GM13976 (cell line): ENCODE measurements at places on chromosomes 11 and 22.
A peak's percentile ranks its signal among the peaks of the same experiment; 100 is the strongest.

DNA sequence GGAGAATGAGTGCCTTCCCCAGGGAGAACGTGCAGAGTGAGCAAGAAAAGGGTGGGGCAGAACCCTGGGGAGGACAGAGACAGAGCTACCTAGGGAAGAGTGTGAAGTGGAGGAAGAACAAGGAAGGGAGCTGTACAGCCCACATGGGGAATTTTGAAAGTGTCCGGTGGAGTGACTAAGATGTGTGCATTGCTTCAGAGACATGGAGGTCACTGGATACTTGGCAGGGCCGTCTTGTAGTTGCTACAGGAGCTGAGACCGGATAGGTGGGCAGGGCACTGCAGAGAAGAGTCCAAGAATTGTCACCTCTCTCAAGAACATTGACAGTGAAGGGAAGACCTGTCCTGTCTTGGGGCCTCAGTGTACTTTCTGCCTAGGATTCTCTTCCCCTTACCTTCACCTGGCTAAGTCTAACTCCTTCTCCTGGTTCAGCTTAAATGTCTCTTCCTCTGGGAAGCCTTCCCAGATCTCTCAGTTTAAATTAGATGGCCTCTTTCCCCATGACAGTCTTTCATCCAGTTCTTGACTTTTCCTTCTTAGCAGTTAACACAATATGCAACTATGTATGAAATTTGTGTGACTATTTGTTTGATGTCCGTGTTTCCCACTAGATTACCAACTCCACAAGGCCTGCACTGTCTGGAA lies 9.2 kb upstream of the P2RY6 start:
- no peak for DNase-seq

- DNase-seq: peak; percentile 36
These were observed 79.0 kb downstream of the AASDHPPT start for GRCh38 chr11:106156290-106156937.

GRCh38 chr11:94781837-94782236 lies 13.7 kb downstream of the AMOTL1 start:
- DNase-seq: no peak

DNA sequence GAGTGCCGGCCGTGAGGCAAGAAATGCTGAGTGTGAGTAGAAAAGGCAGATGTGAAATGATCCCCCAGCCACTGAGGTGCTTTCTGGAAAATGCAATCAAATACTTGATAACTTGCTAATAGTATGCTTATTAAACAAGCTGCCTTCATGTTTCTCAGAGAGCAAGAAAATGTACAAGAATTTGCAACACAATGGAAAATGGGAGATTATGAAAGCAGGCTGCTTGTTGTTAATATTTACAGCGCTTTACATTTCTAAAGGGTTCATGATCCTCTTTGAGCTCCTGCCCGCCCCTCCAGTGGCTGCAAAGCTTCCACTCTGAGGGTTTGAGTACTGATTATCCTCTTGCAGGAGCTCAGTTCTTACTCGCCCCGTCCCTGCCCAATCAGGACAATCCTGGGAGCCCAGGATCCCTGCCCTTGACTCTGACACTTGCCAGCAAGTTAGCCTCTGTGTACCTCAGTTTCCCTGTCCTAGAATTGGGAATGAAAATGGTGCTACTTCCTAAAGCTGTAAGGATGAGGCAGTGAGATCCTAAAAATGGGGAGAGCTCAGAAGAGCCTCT lies 645.1 kb downstream of the TBC1D22A start:
- DNase-seq: no peak

- DNase-seq: no peak
These were observed 113.1 kb downstream of the RBFOX2 start for GRCh38 chr22:35915477-35916013.

DNA sequence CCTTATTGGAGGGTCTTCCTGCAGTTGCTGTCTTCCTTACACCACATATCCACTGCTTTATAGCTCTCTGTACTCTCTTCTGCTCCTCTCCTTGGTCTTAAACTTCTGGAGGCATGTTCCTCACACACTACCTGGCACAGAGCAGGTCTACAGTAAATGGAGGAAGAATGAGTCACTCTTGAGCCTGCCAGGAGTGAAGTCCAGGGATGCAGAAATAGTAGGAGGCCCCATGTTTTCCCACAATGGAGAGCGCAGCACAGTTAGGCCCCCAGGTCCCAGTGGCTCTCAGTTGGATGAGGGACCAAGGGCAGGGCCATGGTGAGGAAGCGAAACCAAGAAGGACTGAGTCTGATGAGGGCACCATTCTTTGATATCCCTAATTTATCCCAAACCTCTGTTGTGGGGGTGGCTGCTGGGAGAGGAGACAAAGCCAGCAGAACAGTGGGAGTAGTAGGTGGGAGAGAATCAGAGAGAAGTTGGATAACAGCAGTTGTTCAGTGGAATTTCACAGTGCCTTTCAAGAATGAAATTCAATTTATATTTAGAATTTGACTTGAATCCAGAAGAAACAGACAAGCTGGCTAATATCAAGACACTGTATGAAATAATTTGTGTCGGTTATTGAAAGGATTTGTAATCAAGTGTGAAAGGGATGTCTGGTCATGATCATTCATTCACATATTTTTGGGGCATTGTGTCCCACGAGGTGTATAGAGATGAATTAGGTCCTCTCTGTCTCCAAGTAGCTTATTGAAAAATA lies 187.8 kb downstream of the HIPK3 start:
- no peak for DNase-seq

- no peak for DNase-seq
These were observed 56.8 kb downstream of the DHCR7 start for GRCh38 chr11:71391352-71391751.

GRCh38 chr11:92268546-92268945 lies 43.9 kb downstream of the FAT3 start:
- no peak for DNase-seq

- DNase-seq: no peak
These were observed 921 bp upstream of the BCL2L13 start for GRCh38 chr22:17637490-17638181.

DNA sequence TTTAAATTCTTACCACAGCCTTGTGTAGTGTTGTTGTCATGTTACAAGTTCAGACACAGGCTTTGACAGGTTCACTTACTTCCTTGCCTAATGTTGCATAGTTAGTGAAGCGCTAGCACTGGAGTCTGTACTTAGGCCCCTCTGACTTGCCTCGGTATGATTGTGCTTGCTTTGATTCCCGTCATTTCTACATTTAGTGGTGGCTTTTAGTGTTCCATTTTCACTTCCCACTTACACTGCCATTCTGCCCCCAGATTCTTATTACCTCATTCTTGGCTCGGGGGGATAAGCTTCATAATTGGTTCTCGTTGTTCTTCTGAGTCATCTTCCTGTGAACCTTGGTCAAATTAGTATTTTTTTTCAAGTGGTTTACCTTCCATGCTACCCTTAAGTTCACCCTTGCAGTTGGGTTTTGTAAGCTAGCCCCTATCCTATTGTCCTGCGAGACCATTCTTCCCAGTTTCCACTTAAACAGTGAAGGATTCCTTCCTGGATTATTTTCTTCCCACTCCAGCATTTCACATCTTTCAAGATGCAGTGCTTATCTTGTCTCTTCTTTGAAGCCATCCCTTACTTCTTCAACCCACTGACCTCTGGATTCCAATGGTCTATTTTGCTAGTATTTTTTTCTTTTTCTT lies 68.7 kb downstream of the DDX10 start:
- DNase-seq: peak; percentile 38

DNA sequence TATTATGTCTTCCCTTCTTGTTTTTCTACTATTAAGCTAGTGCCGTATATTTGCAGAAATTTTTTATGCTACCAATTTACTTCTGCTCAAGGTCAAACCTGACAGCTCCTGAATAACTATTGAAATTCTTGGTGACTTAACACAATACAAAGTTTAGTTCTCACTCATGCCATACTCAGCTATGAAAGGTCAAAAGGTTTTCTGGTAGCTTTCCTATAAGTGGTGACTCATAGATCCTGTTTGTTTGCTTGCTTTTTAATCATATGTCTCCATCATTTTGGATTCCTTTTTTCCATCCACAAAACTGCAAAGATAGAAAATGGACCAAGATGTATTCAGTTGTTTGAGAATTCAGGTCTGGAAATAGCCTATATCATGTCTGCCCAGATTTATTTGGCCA lies 855.8 kb upstream of the LRRC4C start:
- DNase-seq: no peak

- no peak for DNase-seq
These were observed 36.1 kb downstream of the LARGE1 start for GRCh38 chr22:33883961-33884808.

DNA sequence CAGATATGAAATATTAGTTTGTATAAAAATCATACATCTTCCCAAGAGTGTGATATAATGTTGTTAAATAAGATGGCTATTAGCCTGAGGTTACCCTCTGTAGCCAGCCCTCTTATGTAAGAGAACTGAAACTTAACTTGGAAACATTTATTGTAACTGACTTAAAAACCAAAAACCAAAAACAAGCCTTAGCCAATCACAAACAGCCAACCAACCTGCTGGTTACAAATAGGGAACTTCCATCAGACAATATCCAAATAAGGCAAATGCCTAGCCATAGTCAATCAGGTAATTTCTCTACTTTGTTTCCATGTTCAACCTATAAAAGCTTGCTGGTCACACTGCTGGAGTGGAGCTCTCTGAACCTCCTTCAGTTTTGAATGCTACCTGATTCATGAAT lies 14.1 kb downstream of the KBTBD3 start:
- peak; percentile 16 for DNase-seq

DNA sequence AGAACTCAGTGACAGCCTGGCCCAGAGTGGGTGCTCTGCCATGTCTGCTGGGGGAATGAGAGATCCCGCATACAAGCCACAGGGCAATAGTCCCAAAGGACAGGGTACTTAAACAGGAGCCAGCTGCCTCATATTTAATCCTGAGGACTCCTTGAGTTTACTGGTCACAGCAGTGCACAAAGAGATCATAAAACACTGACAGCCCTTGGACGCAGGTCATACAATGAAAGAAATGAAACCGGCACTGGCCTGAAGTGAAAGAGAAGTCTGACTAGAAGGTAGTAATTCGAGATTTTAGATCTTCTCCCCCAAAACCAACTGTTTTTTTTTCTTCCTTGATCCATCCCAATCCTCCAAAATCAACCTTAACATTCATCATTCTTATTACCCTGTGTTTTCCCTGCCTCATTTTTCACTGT lies 299.8 kb upstream of the SYN3 start:
- no peak for DNase-seq

- no peak for DNase-seq
These were observed 11.9 kb upstream of the MRPL11 start for GRCh38 chr11:66450560-66450959.

DNA sequence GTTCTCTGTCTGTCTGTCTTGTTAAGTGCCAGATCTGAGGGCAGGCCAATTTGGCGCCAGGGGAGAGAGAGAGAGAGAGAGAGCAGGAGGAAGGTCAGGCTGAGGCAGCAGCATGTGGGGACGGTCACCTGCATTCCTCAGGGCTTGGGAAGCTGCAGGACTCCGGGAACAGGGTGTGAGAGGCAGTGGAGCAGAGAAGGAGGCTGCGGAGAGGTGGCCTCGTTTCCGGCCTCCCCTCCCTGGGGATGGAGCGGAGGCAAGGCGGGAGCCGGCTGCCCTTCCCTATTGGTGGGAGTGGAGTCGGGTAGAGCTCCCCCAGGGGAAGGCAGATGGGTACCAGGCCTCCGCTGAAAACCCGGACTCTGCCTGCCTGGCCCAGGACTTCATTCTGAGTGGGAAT lies 9.7 kb downstream of the CLMP start:
- no peak for DNase-seq

GRCh38 chr22:20853236-20853660 lies 5.4 kb downstream of the PI4KA start:
- peak; percentile 2 for DNase-seq

DNA sequence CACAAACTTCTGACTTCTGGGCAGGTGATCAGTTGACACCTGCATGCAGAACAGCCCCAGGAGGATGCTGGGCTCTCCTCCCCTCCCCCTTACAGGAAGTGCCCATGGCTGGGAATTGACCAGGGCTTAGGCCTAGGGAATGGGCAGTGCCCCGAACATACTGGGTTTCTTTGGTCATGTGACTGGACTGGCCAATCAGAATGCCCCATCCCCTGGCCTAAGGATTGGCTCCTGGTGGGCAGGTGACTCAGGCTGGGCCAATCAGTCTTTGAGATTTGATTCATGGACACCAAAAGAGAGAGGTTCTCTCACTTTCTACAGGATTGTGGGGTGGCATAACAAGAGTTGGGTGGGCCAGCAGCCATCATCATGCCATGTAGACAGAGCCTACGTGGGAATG lies 37.1 kb downstream of the MCM5 start:
- no peak for DNase-seq

DNA sequence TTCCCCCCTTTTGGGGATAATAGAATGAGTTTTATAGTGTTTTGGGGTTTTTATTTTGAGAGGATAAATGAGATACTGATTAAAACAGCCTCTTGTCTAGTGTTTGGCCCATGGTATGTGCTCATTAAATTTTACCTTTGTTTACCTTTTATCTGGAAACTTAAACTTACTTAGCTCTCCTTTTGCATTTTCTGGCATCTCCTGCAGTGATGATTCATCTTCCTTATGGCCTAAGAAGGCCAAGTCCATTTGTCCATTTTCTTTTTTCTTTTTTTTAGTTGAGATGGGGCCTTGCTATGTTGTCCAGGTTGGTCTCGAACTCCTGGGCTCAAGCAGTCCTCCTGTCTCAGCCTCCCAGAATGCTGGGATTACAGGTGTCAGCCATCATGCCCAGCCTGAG lies 156.3 kb downstream of the COMMD9 start:
- no peak for DNase-seq

GRCh38 chr22:37172266-37173245 lies 15.5 kb downstream of the C1QTNF6 start:
- no peak for DNase-seq

DNA sequence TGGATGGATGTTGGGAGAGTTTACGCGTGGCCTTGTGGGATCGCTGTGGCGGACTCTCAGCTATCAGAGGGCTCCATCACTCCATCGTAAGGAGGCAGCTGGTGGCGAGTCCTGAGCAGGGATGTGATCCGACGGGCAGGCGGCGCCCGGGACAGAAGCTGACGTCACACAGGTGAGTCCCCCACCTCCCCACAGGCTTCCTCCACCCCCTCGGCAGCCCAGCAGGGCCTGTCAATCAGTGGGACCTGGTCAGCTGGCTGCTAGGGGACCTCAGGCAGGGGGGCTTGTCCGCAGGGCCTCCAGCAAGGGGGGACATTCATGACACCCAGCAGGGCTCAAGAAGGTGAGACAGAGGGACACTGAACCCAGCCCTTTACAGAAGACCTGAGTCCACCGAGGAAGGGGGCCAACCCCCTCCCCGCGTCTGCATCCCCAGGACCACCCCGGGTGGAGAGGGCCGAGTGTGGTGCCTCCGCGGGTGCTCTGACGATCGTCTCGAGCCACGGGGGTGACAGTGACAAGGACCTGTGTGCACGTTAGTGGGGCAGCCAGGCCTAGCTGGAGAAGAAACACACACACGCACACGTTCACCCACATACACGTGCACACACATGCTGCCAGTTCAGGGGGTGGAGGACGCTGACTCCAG lies 7.1 kb downstream of the HRAS start:
- DNase-seq: no peak
